Activated T-helper 1 cell treated with Interleukin-2 at 50 U/mL for 16 hours (primary cell): ENCODE measurements at places on chromosomes 1 and 21.

DNA sequence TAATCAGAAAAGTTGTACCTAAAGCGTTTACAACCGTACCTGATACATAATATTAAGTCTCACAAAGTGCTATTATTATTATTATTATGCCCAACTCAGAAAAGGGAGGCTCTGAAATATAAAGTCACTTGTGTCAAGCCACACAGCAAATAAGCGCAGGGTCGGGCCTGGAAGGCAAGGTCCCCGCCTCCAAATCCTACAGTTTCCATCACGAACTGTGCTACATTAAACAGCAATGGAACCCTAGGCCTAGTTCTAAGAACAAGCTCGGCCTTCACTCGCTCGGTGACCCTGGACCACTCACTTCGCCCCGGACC is 549 bp downstream of the PARS2 start:
- DNase-seq, result no peak

DNA sequence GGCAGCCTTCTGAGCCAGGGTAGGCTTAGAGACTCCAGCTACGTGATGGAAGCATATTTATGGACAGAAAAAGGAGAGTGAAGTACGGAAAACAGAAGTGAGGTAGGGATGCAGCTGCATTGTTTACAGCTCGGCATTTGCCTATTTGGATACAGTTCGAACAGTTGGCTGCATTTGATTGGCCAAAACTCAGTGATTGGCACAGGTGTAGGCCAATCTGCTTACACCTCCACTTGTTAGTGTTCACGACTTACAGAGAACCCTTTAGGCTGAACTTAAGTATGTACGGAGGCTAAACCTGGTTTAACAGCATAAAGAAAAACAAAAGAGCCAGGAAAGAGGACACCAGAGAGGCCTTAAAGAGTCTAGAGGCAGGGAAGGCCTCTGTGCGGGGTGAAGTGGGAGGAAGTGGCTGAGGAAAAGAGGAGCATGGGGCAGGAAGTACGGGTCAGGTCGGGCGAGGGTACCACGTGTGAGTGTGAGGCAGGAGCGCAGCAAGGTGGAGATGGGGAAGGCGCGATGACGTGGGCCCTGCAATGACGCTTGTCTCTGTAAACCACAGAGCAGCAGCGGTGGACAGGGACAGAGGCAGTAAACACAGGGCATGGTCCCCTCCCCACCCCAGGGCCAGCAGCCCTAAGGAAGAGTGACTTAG is 32.0 kb downstream of the RSPH1 start:
- DNase-seq, result peak; percentile 56

- no peak for DNase-seq
These were observed 185.3 kb downstream of the CDC7 start for GRCh38 chr1:91685994-91686393.

DNA sequence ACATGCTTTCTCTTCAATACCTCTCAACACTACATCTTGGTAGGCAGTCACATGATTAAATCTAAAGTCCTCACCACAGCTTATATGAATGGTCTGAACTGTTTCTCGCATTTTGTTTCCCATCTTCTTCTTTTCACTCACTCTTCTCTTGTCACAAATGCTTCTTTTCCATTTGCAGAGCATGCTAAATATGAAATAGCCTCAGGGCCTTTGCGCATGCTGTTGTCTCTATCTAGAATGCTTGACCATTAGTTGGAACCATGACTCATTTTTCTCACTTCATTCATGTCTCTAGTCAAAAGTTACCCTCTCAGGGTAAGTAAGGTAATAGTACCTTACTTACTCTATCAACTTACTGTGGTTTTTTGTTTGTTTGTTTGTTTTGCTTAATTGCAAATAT is 239.7 kb downstream of the PTPRC start:
- no peak for DNase-seq

DNA sequence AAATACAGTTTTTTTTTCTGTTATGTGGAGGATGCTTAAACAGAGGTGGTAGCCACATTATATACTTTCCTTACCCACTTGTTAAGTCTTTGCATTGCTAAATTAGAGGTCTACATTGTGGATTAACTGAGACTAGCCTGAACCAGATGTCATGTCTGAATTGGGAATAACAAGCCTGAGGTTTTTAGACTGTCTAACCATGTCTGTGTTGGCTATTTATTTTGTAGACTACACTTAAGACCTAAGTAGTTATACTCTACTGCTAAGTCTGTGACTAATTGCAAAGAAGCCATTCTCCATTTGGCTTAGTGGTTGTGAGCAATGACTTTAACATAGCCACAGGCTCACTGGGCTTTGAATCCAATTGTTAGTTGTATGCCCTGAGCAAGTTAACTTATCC is 45.4 kb downstream of the CDC14A start:
- no peak for DNase-seq

- no peak for DNase-seq
These were observed 31.1 kb downstream of the HUNK start for GRCh38 chr21:31903896-31904295.

DNA sequence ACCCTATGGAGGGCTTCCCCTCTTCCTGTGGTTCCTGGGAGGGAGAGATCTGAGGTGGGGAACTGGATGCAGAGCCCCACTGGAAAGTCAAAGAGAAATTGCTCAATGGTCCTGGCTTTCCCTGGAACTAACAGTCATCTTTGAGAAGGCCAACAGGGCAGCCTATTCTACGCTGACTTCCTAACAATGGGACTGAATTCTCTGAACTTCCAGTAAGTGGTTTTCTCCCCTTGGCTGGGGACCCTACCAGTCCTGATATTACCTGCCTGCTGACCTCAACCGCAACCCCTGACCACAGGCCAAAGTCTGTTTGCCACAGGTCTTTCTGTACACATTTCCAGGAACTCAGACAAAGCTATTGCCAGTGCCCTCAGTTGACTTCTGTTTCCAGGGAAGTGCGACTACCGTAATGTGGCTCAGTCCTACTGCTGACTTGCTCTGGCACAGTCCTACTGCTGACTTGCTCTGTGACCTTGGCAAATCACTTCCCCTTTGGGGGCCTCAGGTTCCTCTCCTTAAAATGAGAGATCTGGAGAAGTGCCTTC is 55.3 kb downstream of the C8B start:
- DNase-seq, result no peak

DNA sequence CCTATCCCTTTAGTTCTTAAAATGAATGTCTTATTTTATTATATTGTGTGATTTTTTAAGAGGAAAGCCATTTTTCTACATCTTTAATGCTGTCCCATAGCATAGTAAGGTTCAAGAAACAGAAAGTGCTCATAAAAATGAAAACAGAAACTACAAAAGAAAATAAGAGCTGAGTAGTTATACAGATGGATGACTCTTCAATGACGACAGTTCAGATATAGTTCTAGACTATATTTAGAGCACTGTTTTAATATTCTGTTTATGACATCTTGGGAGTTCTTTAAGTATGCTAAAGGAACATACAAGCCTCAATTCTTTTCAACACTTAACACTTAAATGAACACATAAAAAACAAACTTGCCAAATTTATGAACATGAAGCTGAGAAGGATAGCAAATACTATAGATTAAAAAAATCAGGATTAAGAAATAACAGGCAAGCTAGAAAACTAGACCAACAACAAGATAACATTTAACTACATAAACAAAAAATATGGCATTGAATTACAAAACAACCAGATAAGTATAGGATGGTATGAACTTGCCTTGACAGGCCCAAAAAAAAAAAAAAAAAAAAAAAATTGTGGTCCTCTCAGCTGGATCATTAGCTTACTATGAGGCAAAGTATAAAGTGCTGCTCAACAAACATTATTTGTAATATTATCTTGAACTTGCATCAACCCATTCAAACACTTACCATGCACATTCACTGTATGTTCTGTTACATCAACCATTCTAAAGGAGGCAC is 87.9 kb downstream of the ZZZ3 start:
- DNase-seq, result no peak

DNA sequence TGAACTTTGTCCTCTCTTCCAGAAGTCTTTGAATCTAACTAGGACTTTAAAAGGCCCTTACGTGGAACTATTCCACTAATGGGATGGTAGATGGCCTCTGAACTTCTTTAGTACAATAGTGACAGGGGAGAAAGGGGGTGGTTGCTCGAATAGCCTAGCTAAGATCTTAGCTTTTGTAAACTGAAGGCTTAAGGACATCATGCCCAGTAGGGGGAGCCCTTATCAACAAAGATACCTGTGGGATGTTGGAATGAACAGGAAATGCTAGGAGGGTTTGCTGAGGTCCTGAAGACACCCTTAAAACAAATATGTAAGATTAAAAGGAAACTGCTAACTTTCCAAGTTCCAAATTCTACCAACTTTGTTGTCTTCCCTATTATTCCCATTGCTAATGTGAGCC is 33.2 kb downstream of the NHLH2 start:
- DNase-seq, result no peak

DNA sequence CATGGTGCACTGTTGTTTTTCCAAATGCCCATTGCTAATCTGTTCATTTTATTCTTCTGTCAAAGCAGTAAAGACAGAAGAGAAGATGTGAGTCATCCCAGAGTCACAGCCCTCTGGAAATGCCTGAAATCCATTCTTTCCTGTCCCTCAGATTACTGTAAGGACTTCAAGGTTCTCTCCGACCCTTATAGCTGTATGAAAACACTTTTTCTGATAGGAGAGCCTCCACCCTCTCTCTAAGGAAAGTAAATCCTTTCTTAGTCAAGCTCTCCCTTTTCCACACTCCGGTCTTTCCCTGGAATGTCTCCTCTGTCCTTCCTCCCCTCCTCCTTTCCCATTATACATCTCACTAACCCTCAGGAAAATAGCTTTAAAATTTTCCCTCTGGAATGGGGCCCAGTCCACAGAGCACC is 3.5 kb upstream of the PRDX6 start:
- DNase-seq, result no peak

- DNase-seq, result no peak
These were observed 264.7 kb downstream of the PBX1 start for GRCh38 chr1:164823486-164824279.

DNA sequence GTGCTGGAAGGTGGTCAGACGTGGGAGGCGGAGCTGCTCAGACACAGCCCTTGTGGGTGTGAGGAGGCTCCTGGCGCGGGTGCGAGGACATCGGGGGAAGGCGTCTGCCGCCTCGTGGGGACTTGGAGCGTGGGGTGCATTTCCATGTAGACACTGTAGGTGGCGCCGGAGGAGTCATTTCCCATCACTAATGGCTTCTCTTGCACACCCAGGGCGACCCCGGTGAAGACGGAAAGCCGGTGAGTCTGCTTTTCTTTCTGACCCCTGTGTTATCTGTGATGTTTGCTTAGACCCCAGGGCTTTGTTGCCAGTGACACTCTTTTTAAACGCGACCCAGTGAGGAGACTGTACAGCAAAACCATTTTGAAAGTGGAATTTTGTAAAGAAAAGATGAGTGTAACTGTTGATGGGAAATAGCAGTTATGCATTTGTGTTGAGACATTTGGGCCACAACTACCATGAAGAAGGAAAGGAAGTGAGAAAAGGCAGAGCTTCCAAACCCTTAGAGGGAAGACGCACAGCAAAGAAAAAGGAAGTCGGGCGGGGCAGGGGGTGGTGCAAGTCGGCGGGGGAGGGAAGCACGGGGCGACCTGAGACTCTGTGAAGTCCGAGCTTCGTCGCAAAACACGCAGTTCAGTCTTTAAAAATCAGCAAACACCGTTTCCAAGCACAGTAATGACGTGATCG is 64.0 kb downstream of the SLC19A1 start:
- DNase-seq, result peak; percentile 59

GRCh38 chr1:58156124-58156468 is 390.4 kb downstream of the OMA1 start:
- no peak for DNase-seq

- no peak for DNase-seq
These were observed 148.3 kb downstream of the RHOU start for GRCh38 chr1:228883535-228883934.

DNA sequence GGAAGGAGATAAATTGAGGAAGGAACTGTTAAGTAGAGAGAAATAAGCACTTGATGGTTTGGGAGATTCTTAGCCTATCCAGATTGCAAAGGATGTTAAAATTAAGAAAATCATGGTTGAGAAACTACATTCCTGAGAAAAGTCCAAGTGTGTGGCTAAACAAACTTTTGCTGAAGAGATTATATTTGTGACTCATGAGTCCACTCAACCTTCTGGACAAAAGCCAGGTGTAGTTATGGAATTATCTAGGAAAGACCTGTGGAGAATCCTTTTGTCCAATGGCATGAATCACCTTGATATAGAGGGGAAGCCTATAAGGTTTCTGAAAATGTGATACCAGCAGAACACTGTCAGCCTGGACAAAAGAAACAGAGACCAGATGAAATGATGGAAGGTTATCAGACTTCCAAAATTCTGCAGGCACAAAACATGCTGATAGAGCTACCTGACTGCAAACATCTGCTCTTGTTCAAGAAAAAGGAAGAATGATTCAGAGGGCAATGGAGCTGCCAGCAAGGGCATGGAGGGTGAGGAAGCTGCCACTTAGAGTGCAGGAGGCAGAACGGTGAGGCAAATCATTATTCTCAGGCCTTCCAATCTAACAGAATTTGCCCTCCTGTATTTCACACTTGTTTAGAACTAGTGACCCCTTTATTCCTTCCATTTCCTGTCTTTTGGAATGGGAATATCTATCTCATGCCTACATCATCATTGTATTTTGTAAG is 300.6 kb upstream of the PRMT6 start:
- no peak for DNase-seq

DNA sequence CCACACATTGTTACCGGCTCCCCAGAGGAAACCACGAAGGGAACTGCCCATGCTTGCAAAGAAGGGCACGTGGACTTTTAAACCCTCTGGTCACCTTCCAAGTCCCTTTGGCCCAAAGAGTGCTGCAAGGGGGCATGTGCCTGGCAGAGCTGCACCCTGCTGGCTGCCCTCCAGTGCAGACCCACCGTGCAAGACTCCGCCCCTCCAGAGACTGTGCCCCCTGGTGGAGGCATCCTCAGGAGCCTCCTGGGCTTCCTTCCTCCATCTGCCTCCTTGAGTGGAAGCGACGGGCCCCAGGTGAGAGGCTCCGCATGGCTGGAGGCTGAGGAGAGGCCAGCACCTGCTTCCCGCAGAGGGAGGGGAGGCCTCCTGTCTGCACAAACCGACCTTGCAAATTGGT is 100.6 kb downstream of the CRYAA start:
- DNase-seq, result peak; percentile 9

- no peak for DNase-seq
These were observed 200.9 kb downstream of the DISC1 start for GRCh38 chr1:231827337-231828105.

GRCh38 chr1:200811704-200812103 is 61.1 kb upstream of the GPR25 start:
- no peak for DNase-seq
